ENCODE measurements at places on chromosomes 6 and 20.

DNA sequence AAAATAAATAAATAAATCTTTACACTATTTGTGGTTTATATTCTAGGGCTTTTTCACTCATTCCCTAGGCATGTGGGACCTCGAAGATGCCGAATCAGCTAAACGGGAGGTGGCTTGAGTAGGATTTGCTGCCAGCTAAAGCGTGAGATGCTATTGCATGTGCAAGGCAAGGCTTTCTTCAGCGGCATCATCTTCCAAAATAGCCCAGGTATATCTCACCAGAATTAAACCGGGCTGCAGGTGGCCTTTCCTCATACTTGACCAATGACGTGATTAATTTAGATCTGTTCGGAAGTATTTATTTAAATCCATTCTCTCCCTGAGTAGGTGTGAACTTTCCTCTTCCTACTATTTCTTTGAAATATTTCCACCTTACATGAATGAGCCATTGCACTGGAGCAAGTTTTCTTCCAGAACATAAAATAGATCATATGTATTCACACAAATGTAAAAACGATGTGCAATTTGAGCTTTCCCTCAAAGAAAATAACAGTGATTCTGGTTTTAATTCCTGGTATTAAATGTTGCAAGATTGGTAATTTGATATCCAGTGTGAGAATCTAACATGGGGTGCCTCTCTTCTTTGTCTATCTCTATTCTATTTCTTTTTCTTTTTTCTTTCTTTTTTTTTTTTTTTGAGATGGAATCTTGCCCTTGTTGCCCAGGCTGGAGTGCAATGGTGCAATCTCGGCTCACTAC is 24.3 kb upstream of the ZNF217 start:
- DNase-seq = no peak

GRCh38 chr6:125754566-125754965 is 5.1 kb downstream of the HEY2 start:
- DNase-seq = no peak

- no peak for DNase-seq
Measured at GRCh38 chr6:79599725-79600259, 31.3 kb upstream of the SH3BGRL2 start.

DNA sequence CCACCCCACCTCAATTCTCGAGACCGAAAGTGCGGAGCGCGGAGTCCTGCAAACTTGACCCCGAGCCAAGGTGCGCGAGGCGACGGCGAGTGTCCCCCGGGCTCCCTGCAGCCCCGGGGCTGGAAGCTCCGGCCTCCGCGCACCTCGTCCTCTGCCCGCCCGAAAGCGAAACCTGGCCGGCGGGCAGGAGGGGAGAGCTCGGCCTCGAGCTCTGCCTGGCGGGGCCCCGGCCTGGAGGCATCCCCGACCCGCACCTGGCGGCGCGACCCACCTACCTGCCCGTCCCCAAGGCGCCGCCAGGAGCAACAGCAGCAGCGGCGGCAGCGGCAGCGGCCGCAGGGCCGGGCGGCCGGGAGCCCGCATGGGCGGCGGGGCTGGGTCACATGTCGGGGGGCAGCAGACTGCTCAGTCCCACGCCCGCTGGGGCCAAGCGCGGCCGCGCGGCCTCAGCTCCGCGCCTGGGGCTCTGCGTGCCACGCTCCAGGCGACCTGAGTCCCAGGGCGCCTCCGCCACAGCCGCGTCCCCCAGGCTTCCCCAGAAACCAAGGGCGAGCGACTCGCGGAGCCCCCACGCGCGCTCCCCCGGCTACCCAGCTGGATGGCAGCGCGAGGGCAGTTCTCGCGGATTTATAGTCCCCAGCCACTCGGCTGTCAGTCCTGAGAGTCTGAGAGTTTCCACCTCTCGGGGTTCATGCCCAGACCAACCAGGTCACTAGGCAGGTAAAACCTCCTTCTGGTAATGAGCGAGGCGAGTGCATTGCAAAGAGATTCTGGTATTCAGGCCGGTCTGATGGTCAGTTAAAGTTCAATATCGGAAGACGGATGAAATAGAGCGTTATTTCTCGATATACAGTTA is at the start of gene IL20RA:
TSS of gene IL20RA (minus strand) at position 600 of the 856 bp plus-strand sequence. CDS start at position 363, 237 bp downstream.
- peak; percentile 61 for DNase-seq

DNA sequence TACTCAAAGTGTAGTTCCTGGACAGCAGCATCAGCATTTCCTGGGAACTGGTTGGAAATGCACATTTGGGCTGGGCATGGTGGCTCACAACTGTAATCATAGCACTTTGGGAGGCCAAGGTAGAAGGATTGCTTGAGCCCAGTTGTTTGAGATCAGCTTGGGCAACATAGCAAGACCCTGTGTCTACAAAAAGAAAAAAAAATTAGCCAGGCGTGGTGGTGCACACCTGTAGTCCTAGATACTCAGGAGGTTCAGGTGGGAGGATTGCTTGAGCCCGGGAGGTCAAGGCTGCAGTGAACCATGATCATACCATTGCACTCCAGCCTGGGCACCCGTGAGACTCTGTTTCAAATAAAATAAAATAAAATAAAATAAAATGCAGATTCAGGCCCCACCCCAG is 156.2 kb downstream of the CDC5L start:
- DNase-seq = no peak

GRCh38 chr6:52155791-52156576 is 30.2 kb upstream of the IL17A start:
- no peak for DNase-seq

DNA sequence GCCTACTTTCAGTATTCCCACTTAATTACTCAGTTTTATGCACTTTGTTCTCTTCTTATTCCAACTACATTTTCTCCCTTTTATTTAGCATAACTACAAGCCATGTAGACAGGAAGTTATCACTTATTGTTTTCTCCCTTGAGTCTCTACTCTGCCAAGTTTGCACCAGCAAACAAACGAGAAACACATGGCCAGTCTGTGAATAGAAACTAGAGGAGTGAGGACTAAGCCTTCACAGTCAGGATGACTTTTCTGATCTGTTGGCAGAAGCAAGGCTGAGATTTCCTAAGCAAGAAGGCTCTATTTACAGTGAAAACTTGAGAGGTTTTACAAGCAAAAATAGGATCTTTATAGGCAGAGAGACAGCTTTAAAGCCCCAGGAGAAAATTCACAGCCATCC is 69.8 kb upstream of the TINAG start:
- peak; percentile 22 for DNase-seq

DNA sequence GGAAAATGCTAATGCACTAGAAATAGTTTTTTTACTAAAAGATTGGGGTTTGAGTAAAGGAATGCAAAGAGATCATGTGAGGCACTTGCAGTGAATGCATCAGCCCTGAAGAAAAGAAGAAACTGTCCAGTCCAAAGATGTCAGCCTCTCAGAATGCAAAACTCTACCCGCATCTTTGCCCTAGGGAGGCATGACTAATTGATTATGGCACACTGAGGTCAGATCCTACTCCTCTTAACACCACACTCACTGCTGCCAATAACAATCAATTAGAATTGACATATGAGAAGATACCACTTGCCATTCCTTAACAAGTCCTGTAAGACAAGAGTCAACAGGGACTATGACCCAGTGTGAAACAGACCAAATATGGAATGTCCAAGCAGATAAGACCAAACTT is 262.3 kb upstream of the PLN start:
- no peak for DNase-seq

DNA sequence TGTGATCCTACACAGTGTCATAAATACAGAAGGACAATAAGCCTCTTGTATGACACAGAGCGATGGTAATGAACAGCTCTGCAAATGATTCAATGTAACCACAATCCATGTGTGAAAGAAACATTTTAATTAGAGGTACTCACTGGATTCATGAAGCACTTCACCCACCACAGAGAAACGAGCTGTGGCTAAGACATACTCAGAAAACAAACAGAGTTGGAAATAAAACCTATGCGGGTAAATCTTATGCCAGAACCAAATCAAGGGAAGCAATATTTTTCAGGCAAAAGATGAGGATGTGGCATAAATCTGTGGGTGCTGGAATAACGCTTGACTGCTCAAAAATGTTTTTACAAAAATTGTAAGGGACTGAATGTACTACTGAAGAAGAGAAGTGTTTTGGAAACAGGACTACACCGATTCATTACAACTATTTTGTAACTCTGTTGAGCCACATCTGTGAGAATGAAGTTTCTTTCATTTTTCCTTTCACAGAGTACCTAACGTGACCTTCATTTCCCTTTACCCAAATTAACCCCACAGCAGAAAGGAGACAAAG is 112.1 kb downstream of the WDR27 start:
- no peak for DNase-seq

GRCh38 chr6:72446430-72446829 is 175.4 kb upstream of the KCNQ5 start:
- no peak for DNase-seq

GRCh38 chr20:8844179-8844578 is 224.7 kb upstream of the PLCB4 start:
- DNase-seq = no peak

DNA sequence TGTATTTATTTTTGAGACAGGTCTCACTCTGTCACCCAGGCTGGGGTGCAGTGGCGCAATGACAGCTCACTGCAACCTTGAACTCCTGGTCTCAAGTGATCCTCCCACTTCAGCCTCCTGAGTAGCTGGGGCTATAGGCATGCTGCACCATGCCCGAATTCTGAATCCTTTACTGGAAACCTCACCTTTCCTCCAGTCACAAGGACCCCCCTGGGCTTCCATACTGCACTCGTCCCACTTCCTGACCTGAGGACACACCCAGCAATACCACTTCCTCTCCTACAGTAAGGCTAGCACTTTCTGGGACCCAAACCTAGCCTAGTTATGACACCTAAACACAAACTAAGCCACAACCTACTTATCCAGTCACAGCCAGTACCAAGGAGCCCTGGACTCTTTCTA is 68.2 kb downstream of the FAM217A start:
- no peak for DNase-seq

- DNase-seq = no peak
Measured at GRCh38 chr6:41596807-41597206, 41.5 kb upstream of the MDFI start.

- no peak for DNase-seq
Measured at GRCh38 chr6:92538275-92538674, 881.1 kb downstream of the EPHA7 start.

GRCh38 chr6:42173101-42173500 is at the start of gene GUCA1A:
Gene GUCA1A, plus strand, starts transcription at chr6:42173364. Its CDS starts 250 bp downstream, at chr6:42173614.
- no peak for DNase-seq

- peak; percentile 43 for DNase-seq
Measured at GRCh38 chr20:49747707-49748524, 34.2 kb upstream of the B4GALT5 start.

GRCh38 chr20:11216451-11217314 is 542.9 kb upstream of the JAG1 start:
- no peak for DNase-seq

DNA sequence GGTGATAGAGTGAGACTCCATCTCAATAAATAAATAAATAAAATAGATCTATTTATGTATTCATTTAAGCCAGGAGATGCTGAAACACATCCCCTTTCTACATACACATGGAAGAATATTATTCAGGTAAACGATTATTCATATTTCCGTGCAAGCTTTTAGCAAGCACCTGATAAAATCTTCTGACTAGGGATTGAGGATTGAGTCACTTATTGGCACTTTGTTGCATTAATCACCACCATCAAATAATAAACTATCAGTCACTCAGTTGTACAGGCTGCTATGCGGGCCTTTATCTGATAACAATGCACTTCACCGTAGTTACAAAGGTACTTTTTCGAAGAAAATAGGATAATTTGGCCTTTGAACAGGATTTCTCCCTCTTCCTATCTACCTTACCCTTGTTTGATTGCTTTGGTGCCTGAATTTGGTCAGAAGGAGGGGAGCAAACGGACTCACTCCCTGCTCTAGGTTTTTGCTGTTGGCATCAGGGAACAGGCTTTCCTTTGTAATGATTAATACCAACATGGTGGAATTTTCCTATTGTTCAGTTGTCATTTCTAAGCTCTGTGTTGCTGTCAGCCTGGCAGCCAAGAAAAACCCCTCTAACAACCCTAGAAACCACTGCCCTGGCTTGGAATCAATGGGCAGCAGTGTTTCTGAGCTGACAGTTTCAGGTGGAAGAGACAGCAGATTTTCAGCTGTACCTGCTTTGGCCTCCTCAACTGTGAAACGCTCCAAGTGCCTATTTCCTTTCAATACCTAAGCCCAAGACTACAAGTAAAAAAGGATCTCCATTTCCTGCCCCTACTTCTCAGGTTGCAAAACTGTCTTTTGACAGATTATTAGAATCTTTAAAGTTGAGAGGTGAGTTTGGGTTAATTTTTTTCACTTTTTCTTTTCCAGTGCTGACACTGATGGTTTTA is 63.0 kb downstream of the MYB start:
- DNase-seq = no peak

DNA sequence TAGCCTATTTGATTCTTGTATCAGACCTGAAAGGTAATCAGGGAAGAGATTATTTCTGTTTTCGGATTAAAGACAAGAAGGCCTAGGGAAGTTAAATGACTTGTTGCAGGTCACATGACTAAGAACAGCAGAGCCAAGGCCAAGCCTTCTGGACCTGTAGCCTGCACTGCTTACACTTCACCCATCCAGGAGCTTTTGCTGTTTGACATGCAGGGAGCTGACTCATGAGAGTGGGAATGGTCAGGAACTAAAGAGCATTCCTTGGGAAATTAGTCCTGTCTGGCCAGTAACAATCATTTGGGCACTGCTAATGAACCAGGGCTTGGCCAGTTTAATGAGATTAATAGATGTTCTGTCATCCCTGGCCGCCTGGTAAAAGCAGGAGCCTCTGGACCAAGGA is 46.8 kb downstream of the EIF2S2 start:
- peak; percentile 65 for DNase-seq

- no peak for DNase-seq
Measured at GRCh38 chr6:46787871-46788540, 5.2 kb upstream of the MEP1A start.

DNA sequence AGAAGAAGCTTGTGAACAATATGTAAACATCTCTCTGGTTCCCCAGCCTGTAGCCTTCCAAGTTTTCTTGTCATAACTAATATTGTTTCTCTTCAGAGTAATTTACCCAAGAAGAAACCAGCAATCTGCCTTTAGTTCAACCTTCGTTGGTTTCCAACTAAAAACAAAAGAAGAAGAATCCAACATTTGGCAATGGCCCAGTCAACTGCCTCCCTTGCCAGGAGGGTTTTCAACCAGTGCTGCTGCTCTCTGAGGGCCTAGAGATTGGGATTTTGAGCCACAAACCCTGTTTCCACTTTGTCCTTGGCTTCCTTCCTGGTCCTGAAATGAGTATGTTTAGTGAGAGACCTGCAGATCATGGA is 395.8 kb upstream of the CNR1 start:
- DNase-seq = no peak

GRCh38 chr6:47983491-47983890 is 127.5 kb downstream of the PTCHD4 start:
- DNase-seq = no peak

DNA sequence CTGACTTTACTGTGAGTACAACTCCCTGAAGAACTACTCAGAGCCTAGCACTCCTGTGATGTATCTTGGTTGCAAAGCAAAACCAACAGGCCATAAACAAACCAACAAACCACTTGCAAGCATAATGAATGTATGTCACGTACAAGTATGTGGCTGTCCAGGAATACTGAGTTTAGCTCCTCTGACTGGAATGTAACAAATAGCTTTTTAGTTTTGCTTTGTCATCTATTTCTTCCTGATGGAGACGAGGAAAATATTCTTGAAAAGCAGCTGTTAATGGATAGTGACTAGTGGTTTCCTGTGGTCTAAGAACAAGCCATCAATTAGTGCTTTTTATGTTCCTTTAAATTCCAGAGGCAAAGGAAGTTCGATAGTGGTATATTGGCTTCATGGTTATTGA is 101.9 kb upstream of the LY86 start:
- no peak for DNase-seq

- DNase-seq = no peak
Measured at GRCh38 chr6:145469021-145469420, 266.3 kb downstream of the EPM2A start.

GRCh38 chr6:165850434-165851019 is 187.5 kb upstream of the PDE10A start:
- DNase-seq = peak; percentile 82
